CD4-positive, CD25-positive, alpha-beta regulatory T cell (primary cell): ENCODE measurements at places on chromosomes 16 and 17.

- peak; percentile 14 for DNase-seq
- no peaks in the 10 kb centered on the region for H3K36me3 ChIP-seq
- H3K4me3 ChIP-seq = peak overlapping the region; percentile 65
- H3K27ac ChIP-seq = peak overlapping the region; percentile 39
These were observed 16.8 kb upstream of the RMI2 start for GRCh38 chr16:11328172-11329070.

DNA sequence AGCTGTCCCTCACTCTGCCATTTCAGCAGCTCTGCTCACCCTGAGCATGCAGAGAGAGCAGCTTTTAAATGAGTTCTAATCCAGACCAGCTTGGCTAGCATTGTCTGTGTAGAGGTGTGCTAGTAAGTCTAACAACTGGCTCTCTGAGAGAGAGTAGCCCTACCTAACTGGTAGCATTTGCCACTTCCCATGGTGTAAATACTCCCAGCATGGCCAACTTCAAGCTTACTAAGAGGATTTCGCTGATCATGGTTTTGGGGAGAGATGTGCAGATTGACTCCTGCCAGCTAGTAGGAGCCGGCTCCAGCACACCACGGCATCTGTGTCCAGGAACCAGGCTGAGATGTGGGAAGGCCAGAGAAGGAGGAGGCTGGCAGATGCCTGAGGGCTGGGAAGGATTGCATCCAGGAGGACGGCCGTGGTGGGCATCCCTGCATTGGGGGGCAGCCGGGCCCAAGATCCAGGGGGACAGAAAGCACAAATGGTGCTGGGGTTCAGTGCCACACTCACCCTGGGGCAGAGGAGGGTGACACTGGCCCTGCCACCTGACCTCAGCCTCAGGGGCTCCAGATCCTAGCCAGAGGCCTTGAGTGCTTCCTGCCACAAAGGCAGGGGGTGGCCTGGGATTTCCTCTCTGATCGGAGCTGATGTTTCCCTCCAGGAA lies 394.9 kb upstream of the TNRC6C start:
- DNase-seq = no peak
- peaks cover 3% of the 10 kb centered on the region for H3K27me3 ChIP-seq
- H3K27ac ChIP-seq = no peak overlapping the region
- H3K4me3 ChIP-seq = no peak overlapping the region
- no peaks in the 10 kb centered on the region for H3K36me3 ChIP-seq

DNA sequence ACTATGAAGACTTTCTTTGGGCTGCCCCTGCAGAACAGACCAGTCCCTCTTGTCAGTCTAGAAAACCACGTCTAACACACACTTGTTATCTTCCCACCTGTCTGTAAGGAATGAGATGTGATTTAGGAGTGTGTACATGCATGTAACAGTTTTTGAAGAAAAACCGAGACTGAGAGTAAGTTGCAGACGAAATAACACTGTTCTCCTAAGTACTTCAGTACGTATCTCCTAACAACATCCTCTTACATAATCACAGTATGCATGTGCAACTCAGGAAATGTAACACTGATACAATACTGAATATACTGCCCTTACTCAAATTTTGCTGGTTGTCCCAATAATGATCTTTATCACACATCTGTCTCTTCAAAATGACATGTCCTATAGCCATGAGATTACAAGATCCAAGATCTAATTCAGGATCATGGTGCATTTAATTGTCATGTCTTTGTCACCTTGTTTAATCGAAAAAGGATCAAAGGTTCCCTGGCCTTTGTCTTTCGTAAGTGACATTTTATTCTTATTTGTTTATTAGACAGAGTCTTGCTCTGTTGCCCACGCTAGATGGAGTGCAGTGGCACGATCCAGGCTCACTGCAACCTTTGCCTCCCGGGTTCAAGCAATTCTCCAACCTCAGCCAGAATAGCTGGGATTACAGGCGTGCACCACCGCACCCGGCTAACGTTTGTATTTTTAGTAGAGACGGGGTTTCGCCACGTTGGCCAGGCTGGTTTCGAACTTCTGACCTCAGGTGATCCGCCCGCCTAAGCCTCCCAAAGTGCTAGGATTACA lies 25.6 kb downstream of the CREBBP start:
- DNase-seq = no peak
- H3K4me1 ChIP-seq = peaks cover 43% of the 10 kb centered on the region
- peak overlapping the region; percentile 10 for H3K27ac ChIP-seq
- H3K27me3 ChIP-seq = no peaks in the 10 kb centered on the region
- H3K36me3 ChIP-seq = peaks cover 17% of the 10 kb centered on the region

DNA sequence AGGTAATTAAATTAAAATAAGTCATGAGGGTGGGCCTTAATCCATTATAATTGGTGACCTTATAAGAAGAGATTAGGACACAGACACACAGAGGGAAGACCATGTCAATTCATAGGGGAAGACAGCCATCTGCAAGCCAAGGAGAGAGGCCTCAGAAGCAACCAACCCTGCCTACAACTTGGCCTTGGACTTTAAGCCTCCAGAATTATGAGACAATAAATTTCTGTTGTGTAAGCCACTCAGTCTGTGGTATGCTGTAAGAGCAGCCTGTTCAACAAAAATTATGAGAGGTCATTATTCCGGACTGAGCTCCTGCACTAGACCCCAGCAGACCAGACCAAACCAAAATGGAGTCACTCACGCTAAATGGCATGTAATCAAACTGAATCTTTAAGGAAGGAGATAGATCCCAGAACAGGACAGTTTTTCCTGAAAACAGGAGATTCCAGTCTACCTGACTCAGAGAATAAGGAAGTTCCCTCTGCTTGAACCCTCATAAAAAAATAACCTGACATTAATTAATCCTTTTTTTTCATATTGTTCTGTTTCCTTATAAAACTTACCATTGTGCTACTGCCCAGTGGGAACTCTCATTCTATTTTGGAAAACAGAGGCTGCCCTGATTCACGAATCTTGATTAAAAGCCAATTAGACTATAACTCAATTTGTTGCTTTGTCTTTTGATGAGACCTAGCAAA lies 74.3 kb downstream of the DNAH3 start:
- no peaks in the 10 kb centered on the region for H3K27me3 ChIP-seq
- H3K4me1 ChIP-seq = no peaks in the 10 kb centered on the region
- H3K27ac ChIP-seq = no peak overlapping the region
- no peak for DNase-seq
- H3K4me3 ChIP-seq = no peak overlapping the region

DNA sequence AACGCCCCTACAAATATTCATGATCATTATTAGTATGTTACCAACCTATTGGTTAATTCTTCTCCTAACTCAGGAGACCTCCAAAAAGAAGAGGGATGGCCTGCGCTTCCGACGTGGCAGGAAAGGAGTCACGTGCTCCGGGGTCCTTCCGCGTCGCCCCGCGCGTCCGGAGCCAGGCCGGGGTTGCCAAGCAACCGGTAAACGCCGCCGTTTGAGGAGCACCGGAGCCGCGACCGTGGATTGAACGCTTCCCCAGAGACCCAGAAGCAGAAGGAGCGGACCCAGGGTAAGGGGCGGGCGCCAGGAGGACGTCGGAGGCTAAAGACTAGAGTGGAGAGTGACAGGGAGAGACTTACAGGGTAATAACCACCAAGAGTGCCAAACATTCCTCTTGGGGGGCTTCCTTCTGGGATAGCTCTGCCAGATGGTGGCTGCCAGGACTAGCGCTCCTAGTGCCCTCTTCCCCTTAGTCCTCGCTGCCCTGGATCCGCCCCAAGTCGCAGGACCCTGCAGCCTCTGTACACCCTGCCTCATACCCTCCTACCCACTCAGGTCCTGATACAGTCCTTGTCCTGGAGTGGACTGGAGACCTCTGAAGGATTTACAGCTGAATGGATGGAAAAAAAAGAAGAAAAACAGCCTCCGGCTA lies at the start of gene DNAI2:
TSS of gene DNAI2 (plus strand) at position 175 of the 649 bp plus-strand sequence. CDS start 7,584 bp downstream, outside the sequence.
- peak within 1 kb of the TSS; percentile 72 for H3K4me3 ChIP-seq
- peaks cover 18% of the 10 kb centered on the region for H3K4me1 ChIP-seq
- DNase-seq = peak; percentile 69
- H3K27me3 ChIP-seq = no peaks in the 10 kb centered on the region
- H3K36me3 ChIP-seq = no peaks in the 10 kb centered on the region

DNA sequence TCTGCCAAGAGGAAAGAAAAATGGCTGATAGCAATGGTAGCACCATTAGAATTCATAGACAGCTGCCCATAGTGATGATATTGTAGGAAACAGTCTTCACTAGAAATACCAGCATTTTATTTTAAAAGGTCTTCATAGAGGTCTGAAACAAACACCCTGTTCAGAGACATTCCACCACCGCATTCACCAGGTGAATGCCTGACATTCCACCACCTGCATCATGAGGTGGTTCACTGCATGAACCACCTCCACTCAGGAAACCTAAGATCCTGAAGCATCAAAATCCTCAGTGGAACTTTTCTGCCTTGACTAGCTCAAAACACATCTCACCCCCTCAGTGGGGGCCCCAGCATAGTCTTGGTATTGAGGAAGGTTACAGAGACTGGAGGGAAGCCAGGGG lies 91.5 kb upstream of the COX10 start:
- no peak overlapping the region for H3K27ac ChIP-seq
- peaks cover 3% of the 10 kb centered on the region for H3K36me3 ChIP-seq
- no peaks in the 10 kb centered on the region for H3K4me1 ChIP-seq
